ENCODE measurements at places on chromosomes 6 and 20.
A peak's percentile ranks its signal among the peaks of the same experiment; 100 is the strongest.

DNA sequence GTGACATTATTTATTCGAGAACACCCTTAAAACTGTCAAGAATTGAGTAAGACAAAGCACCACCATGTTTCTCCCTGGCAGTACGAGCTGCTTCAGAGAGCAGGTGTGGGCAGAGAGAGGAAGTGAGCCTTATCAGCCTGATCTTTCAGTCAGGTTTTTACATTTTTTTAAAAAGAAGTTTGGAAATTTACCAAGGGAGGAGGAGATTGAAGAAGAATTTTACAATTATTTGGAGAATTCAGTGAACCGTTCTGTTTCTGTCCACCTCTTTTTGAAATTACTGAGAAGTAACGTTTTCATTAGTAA, 75.5 kb downstream of the ZDHHC14 start:
- no peak for DNase-seq

DNA sequence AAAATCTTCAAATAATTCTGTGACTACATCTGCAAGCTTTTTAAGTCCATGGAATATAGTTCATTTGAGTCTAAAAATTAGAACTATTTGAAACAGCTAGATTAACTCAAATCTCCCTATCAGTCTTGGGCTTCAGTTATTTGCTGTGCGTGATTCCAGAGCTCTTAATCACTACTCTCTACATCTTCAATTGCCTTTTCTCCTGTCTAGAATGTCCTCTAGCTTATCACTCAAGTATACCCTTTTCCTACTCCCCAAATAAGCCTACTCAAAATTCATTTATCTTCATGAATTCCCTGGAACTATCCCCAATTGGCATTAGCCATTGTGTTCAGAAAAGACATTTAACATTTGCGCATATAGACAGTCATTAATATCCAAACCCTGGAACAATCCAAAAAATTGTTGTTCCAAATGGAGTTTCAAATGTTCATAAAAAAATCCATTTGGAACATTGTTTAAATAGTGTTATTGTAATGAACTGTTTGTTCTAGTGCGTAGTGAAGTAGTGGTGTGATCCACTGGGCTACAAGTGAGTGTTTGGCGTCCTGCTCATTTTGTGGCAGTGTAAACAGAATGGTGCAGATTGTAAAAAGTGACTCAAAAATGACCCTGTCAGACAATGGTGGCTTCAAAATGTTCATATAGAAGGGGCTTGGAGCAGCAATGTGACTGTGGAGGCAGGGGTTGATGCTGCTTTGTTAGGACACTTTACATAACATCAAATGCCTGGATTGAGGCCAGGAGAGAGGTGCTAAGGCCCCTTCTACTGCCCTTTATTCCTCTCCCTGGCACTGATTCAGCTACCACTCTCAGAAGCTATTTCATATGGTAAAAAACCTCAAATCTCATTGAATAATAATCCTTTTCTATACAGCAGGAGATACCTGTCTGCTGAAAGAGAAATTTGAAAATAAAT, 122.3 kb downstream of the KIF6 start:
- DNase-seq, result no peak

- DNase-seq, result peak; percentile 44
Observed at GRCh38 chr20:31861385-31862156, 8.8 kb downstream of the DUSP15 start.

DNA sequence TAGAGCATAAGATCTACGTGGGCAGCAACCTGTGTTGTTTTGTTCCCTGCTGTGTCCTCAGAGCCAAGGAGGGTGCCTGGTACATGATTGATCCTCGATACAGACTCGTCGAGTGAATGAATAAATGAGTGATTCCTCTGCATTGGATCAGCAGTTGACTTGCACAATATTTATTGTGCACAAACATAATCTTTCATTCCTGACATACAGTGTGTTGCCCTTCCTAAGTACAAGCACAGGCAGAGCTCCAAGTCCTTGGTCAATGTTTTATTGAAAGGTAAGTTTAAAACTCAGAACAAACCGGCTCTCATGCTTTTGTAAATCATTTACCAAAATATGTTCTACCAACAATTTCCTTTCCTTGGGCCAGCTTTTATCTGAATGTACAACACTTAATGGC, 57.4 kb downstream of the STMND1 start:
- no peak for DNase-seq

GRCh38 chr6:94196891-94197290, 777.5 kb upstream of the EPHA7 start:
- no peak for DNase-seq

DNA sequence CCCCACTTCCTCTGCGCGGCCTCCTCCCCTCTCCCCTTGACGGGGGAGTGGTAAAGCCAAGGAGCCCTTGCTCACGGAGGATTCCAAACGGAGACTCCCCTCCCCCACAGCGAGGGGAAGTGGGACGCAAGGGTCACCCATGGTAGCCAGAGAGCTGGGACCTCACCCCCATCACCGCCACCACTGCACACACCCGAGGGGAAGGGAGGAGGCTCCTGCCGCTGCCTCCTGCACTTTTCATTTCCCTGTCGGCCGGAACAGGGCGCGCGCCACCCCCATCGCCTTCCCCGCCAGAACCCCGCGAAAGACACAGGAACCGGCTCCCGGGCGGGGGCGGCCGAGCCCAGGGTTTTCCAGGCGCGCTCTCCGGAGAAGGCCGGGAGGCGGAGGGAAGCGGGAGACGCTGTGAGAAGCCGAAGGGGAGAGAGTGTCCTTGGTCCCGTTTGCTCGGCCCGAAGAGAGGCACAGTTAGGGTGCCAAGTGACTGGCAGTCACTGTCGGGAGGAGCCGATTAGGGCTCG, 789 bp downstream of the CCND3 start:
- DNase-seq, result peak; percentile 52

- DNase-seq, result peak; percentile 34
Observed at GRCh38 chr6:35754452-35755277, 17.8 kb downstream of the ARMC12 start.

DNA sequence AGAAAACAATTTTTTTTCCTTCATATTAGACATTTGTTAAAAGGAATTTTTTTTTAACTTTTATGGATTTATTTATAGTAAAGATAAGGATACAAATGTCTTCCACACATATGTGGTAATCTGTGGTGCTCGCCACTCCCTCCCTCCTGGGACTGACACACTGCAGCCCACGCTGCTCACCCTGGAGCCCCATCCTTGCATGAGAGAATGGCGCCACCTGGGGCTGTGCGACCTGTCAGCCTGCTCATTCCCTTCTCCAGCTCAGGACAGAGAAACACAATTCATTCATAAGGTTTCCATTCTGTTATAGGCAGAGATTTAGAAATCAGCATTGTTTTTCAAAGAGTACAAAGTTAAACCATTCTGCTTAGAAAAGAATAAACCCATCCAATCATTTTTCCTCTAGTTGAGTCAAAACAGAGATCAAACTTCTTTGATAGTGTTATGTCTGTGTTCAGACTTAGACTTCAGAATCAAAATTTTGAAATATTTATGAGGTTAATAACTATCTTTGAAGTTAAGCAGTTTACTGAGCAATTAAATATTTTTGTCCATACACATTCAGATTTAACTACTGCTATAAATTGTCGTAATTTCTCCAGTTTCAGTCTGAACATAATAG, 42.8 kb upstream of the DYNLRB1 start:
- peak; percentile 30 for DNase-seq

- DNase-seq, result no peak
Observed at GRCh38 chr6:42387336-42387735, 64.4 kb downstream of the TRERF1 start.

DNA sequence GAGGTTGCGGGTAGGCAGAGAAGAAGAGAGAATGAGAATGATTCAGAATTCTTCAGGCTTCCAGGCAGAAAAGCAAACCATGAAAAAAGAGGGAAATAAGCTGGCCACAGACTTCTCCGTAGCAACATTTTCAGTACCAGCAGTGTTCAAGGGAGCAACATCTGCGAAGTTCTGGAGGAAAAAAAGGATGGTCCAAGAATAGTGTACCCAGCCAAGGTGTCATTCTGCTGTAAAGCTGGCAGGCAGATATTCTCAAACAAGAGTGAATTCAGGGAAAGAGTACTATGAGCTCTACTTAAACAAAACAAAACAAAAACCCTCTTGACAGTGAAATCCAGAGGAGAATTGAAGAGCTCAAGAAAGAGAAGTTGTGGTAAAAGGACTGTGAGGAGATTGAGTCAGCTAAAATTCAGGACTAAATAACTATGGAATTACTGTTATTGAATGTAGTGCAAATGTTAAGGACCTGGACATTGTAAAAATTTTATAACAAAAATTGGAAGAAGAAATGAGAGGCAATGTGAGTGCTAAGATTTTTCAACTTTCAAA, 86.5 kb downstream of the ATRN start:
- no peak for DNase-seq

GRCh38 chr20:32777177-32777956, 15.2 kb downstream of the DNMT3B start:
- DNase-seq, result no peak

DNA sequence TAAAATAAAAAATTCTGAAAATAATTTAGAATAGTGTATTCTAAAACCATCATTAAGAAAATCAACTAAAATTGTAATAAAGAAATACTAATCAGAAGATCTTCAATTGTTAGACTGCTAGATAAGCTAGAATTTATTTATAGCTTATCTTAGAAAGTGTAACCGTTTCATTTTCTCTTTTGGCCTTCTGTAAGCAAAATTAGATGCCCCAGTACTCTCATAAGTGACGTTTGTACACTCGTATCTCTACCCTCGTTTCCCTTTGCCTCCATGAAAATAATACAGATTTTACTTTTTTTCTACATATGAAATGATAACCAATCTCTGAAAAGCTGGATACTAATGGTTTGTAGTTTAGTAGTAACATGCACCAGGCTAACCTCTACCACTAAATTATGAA, 19.8 kb downstream of the DSE start:
- no peak for DNase-seq

GRCh38 chr6:134099770-134100169, 47.3 kb upstream of the SLC2A12 start:
- no peak for DNase-seq

Measured in EL (cell line).